ENCODE measurements at places on chromosomes 2 and 18.

GRCh38 chr2:215436705-215437565 is 1.1 kb upstream of the FN1 start:
- DNase-seq, result no peak

GRCh38 chr2:161250864-161251436 is 57.3 kb upstream of the PSMD14 start:
- DNase-seq, result no peak

DNA sequence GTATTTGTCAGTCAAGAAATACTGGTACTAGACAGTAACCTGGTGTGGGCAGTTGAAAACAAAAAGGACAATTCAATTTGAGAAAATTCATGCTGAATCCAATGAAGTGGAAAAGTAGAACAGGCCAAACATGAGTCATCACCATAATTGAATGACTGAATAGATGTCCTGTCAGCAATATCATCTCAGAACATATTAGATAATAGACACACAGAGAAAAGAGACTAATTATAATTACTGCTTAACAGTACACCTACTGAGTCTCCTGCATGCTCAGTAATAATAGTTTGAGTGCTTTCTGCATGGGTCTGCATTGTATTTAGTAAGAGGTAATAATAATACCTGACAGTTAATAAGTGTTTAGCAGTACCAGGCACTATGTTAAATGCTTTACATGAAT is 138.6 kb upstream of the ZC3H15 start:
- no peak for DNase-seq

- DNase-seq, result no peak
Observed at GRCh38 chr2:11869391-11869991, 123.1 kb downstream of the LPIN1 start.

- DNase-seq, result no peak
Observed at GRCh38 chr2:7621018-7621814, 704.0 kb downstream of the RNF144A start.

DNA sequence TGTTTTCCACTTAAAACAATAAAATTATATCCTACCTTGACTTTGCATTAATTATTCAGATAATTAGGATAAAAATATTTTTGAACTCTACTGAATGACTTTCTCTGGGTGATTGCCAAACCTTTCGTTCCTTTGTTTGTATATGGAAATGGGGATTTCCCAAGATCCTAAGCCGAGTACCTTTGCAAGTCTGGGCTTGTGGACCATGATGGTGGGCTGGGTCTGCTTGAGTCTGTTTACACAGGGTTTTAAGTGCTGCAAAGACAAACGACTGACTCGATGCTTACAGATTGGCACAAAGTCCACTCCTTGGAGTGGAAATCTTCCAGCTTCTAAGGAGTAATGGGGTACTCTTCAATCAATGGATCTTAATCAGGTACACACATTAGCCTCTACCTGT is 659.5 kb downstream of the TSN start:
- DNase-seq, result no peak

GRCh38 chr2:126239320-126239955 is 416.5 kb upstream of the GYPC start:
- DNase-seq, result no peak

- no peak for DNase-seq
Observed at GRCh38 chr2:178163395-178163794, 30.9 kb upstream of the OSBPL6 start.

DNA sequence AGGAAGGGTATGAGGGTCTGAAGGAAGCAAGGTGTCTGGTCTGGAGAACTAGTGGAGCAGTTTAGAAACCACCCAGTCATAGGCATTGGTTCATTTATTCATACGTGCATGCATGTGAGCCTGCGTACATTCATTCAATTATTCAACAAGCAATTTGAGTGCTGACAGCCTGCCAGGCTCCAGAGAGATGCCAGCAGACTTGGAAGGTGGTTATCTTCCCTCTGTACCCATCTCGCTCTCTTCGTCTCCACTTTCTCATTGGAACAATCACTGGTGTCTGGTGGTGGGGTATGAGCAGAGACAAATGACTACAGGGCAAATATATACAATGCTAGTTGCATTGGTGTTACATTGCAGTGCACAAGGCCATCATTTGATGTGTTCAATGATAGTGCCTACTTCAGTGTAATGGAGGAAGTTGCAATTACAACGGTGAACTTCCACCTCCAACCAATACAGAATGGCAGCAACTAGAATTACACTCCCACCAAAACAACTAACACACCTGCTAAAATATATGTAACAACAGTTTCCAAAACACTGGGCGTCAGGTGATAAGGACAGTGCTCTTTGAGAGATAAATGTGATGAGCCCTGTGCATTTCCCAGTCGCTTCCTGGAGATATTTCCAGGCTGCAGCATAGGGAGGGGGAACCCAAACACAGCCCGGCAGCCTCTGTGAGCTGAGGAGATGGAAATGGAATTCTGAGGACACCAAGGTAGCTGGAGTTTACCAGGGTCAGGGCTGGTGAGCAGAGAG is 32.6 kb upstream of the CNGA3 start:
- DNase-seq, result no peak

DNA sequence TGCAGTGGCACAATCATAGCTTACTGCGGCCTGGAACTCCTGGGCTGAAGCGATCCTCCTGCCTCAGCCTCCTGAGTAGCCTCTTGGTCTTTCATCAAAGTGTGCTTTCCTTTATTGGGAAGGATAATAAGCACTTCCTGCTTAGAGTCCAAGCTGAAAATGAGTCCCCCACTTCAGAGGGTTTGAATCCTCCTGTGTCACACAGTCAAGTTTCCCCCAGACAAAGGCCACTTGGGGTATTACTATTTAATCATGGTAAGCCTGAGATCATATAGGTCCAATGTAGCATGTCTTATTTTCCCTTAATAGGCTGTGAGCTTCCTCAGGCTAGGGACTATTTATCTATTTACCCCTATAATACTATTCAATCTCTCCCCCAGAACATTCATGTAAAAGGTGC is 11.4 kb upstream of the KIAA2012 start:
- no peak for DNase-seq

- no peak for DNase-seq
Observed at GRCh38 chr2:227388537-227389011, 825 bp upstream of the SCYGR1 start.

DNA sequence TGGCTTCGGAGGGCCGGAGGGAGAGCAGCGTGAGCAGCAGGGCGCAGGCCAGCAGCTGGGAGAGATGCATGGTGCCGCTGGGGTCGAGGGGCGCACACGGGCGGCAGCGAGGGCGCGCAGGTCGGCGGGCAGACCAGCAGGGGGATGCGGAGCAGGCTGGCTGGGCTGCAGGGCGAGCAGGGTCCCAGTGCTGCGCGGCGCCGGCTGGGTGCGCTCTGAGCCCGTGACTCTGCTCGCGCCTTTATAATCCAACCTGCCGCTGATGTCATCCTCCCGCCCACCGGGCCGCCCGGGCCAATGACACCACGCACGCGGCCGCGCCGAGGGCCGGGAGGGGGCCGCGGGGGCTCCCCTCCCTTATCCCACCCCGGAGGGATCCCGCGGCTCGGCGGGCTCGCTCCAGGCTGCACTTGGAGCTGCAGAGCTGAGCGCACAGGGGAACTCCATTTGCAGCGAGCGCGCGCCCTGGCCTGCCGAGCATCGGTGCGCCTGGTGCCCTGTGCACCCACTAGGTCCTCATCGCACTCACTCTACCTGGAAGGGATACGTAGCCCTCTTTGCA is at the start of gene NPPC:
TSS of gene NPPC (minus strand) at position 217 of the 562 bp plus-strand sequence. CDS start at position 70, 147 bp downstream.
- peak; percentile 27 for DNase-seq

- no peak for DNase-seq
Observed at GRCh38 chr2:144230448-144231085, 289.4 kb downstream of the ZEB2 start.

DNA sequence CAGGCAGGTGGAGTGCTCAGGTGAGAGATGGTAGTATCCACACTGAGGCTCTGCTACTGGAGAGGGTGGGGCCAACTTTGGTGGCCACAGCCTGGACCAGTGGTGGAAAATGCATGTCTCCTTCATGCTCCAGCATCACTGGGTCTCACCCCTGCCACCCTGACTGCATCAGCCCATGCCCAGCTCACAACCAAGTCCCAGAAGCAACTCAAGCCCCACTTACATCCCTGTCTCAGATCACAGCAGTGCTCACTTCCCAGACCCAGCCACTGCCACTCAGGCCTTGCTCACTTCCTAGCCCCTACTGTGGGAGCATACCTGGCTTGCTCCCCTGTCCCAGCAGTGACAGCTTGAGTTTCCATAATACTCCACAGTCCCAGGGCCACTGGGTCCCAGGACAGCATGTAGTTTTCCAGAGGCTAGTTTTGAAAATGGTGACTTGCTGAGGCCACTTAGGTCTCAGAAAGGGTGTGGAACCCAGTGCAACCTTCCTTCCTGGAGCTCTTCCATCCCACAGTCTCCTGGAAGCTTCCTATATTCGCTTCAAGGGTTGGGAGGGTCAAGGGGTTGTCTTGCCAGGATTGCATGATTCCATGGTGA is 58.8 kb downstream of the GPC1 start:
- DNase-seq, result no peak

DNA sequence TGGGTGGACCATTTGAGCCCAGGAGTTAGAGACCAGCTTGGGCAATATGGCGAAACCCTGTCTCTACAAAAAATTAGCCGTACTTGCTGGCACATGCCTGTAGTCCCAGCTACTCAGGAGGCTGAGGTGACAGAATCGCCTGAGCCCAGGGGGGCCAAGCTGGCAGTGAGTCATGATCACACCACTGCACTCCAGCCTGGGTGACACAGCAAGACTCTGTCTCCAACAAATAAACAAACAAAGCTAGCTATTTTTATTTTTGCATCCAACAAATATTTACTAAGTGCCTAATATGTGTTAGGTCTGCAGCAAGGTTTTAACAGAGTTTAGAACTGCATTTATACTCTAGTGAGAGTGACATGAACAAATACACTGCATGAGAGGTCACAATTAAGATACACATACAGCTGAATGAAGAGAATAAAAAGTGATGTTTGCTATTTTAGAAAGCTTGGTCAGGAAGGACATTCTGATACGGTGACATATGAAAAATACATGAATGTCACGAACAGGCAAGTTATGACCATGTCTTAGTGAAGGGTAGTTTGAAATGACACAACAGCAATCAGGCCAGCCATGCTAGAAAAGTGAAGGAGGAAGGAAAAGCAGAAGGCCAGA is 83.2 kb upstream of the FRZB start:
- DNase-seq, result no peak

DNA sequence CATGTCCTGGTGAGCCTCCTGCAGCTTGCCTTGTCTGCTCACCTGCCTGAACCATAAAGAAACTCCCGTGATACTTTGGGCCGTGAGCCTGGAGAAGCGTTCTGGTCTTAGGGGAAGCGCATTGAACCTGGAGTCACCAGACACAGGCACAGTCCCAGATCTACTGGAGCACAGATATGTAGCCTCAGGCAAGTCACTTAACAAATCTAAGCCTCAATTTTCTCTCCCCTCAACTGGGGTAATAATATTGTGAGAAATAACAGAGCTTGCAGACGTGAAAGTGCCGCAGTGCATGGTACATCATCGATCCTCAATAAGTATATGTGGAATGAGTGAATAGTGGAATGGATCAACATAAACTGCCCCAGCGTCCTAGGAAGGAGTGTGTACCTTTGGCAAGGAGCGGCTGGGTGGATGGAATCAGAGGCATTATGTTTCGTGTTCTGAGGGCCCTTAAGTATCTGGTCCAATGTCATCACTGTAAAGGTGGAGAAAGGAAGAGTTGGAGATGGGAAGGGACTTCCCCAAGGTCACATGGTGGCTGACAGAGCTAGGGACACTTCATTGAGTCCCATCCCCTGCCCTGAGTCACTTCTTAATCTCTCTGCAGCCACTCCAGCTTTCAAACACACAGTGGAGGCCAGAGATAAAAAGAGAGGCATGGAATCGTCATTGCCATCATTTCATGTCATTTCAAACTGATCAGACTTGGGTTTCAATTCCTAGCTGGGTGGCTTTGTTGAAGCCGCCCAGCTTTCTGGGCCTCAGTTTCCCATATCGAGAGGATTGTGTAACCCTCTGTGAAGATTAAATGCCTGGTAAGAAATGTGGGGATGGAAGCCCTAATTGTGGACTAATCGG is 172.4 kb downstream of the DDX1 start:
- DNase-seq, result no peak

DNA sequence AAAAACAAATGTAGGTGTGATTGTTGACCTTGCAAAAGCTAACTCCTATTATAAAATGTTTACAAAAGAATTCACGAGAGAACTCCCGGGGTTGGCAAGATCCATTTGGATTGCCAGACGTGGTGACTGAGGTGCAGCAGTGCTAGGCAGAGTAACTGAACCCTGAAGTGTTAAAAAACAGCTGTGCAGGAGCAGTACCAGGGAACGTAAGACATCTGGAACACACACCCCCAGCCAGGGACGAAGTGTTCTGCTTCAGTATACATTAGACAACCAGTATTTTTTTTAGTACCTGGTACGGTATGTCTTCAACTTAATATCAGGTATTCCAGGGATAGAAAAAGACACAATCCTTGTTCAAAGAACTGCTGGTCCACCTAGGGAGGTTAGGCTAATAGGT is 272.1 kb upstream of the EPAS1 start:
- DNase-seq, result no peak

DNA sequence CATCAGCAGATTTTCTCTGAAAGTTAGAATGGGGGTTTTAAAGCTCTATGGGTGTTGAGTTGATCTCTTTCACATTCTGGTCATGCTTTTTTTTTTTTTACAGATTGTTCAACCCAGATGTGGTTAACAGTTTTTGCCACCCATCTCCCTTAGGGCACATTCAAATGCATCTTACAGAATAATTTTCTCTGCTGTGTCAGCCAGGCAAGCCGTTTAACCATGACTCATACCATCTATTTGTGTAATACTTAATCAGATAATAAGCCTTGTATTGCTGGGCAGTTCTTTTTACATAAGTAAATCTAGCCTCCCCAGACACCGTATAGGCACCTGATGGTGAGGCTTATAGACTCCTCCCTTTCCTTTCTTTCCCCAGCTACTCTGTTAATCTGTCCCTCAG is 62.0 kb downstream of the TGIF1 start:
- no peak for DNase-seq

- no peak for DNase-seq
Observed at GRCh38 chr2:211361383-211361782, 805.0 kb downstream of the CPS1 start.

DNA sequence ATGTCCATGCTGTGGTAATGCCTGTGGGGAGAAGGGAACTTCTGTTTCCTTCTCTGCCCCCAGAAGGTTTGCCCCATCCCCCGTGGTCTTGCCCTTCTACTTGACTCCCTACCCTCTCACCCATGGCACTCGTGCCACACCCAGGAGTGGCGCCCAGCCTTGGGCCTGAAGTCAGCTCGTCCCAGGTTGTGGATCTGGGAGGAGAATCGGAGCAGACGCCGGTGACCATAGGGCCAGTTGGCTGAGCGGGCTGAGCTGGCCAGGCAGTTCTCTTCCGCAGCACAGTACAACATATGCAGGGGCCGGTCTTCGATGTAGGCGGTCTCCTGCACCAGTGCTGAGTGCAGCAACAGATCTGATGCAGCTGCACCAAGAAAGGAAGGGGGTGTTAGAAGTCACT is 4.7 kb downstream of the HTRA2 start:
- no peak for DNase-seq

Measured in activated gamma-delta T cell treated with anti-CD3 and anti-CD28 coated beads, Interleukin-2, amount 50 U/mL, for 16 hours (primary cell).